ENCODE measurements at places on chromosomes 2 and 18.

DNA sequence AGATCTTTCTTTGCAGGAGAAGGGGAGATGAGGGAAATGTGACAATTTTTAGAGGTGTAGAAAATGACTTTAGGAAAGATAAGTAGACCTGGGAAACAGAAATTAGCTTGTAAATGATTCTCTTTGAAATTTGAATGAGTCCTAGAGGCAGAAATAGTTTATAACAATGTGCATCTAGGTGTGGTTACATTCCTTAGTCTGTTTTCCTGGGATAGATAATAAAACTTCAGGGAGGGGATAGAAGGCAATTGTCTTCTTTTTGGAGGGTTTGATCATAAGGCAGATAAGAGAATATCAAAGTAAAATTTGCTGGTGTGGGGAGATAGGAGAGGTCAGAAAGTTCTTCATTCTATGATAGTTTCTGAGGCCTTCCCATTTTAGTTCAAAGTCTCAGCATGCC is 1344.3 kb upstream of the LRRTM1 start:
- DNase-seq, result no peak

GRCh38 chr2:64630752-64631151 is 23.0 kb downstream of the SERTAD2 start:
- no peak for DNase-seq

DNA sequence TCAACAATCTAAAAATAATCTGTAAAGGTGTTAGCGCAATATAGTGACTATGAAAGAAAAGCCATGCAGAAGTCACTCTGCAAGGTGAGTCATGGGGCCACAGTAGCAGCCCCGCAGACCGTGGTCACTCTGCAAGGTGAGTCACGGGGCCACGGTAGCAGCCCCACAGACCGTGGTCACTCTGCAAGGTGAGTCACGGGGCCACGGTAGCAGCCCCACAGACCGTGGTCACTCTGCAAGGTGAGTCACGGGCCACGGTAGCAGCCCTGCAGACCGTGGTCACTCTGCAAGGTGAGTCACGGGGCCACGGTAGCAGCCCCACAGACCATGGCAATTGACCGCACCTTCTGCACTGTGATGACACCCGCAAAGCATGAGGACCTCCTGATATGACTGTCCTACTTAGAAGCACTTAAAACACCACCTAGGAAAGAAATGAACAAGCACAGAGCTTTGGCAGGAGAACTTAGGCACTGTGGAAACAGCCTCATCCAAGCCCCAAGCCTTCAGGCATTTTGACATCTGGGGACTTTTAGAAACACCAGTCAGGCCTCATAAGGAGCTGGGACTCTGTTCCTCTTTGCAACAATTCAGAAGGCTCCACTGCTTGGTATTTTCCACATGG is 70.1 kb downstream of the LDLRAD4 start:
- DNase-seq, result no peak

DNA sequence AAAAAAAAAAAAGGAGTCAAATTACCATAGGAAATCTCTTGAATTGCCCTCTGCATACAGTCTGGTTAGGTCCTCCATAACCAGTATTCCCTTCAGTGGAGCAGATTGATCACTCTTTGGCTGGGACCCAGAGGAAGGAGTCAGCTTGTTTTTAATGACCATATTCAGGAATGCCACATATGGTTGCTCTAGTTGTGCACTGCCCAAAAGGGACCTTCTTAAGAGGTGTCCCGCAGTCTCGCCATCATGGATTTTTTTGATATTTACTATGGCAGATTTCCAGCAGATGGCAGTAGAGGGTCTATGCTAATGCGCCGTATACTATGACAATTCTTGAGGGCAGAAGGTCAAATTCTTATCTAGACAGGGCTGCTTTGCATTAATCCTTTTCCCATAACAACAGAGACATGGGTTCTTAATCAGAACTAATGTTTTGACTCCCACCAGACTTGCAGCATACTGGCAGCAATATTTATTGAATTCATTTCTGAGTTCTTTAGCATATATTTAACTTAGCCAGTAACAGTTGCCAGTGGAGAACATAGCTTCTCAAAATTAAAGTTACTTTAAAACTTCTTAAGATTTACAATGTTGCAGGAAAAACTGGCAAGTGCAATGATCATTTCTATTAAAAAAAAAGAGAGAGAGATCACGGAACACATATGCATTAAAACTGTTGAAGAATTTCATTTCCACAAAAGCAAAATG is 31.8 kb upstream of the INPP4A start:
- DNase-seq, result peak; percentile 75

- no peak for DNase-seq
Observed at GRCh38 chr2:193980599-193980998, 1676.4 kb upstream of the SLC39A10 start.

GRCh38 chr2:20433946-20434553 is 12.8 kb upstream of the RHOB start:
- DNase-seq, result no peak

DNA sequence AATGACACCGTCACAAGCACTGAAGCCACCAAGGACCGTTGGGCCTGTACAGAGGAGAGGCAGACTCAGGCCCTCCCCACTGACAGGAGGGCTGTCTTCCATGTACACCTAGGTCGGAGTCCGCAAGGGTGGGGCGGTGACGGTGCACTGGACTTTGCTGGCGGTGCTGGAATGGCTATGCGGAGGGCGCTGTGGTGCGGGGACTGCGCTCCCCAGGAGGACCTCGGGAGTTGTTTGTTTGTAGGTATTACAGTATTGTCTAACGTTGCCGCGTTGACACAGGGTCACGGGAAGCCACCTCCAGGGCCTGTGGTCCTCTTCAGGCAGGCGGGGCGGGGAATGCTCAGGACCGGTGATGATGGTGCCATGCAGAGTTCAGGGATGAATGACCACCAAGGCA is 126.2 kb downstream of the TPO start:
- DNase-seq, result no peak

GRCh38 chr2:102334486-102334885 is 21.1 kb upstream of the IL18R1 start:
- no peak for DNase-seq

- DNase-seq, result no peak
Observed at GRCh38 chr2:180905461-180905860, 74.9 kb upstream of the UBE2E3 start.

GRCh38 chr18:59874166-59874565 is 25.6 kb upstream of the PMAIP1 start:
- no peak for DNase-seq

DNA sequence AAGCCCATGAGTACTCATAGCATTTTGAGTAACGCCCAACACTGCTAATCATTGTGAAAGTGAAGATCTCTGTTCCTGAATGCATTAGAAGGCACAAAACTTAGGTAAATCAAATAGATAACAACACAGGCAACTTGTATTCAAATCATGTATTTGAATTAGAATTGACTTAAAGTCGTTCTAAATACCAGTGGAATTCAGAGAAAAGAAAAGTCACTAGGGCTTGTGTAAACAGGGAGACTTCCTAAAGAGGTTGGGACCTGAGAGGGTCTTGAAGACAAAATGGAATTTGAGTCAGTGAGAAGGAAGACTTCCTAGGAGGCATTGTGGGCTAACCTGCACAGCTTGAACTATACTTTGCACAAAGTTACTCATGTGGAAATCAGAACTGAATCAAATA is 127.2 kb downstream of the CTNNA2 start:
- DNase-seq, result no peak

- DNase-seq, result no peak
Observed at GRCh38 chr2:58769864-58770234, 528.7 kb upstream of the FANCL start.

GRCh38 chr2:96565111-96565510 is 28.6 kb downstream of the ARID5A start:
- no peak for DNase-seq

DNA sequence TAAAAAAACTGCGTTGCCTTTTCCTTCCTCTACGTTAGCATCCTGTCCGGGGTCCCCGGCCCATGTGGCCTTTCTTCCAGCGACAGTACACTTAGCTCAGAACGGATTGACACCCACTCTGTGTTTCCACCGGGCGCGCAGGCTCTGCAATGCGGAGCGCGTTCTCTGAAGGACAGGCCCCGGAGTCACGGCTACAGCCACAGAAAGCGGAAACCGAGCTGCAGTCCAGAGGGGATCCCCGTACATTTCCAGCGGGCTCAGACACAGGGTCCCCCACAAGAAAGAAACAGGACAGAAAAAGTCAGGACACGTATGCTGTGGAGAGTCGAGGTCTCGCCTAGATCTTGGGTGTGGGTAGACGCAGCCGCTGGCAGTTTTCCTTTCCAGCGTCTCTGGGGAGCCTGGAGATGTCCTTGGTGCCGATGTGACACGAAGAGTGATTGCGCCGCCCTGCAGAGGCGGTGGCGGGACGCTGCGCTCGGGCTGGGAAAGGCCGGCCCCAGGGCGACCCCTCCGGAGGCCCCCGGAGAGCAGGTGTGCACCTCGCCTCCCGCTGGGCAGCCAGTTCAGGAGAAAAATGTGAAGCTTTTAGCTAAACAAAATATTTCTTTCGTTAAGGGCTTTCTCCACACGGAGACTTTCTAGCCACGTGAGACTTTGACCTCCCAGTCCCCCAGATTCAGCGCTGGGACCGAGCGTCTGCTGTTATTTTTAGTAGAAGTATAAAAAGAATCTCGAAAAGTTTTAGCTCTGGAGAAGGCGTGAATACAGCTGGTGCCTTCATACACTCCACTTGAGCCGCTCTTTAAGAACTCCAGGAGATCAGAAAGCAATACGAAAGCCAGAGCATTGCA is 1.3 kb upstream of the ACKR3 start:
- no peak for DNase-seq

- no peak for DNase-seq
Observed at GRCh38 chr2:38394903-38395341, 17.8 kb upstream of the ATL2 start.

- no peak for DNase-seq
Observed at GRCh38 chr2:44778671-44779476, 162.6 kb upstream of the SIX3 start.

GRCh38 chr2:7994397-7994951 is 687.4 kb upstream of the ID2 start:
- no peak for DNase-seq

DNA sequence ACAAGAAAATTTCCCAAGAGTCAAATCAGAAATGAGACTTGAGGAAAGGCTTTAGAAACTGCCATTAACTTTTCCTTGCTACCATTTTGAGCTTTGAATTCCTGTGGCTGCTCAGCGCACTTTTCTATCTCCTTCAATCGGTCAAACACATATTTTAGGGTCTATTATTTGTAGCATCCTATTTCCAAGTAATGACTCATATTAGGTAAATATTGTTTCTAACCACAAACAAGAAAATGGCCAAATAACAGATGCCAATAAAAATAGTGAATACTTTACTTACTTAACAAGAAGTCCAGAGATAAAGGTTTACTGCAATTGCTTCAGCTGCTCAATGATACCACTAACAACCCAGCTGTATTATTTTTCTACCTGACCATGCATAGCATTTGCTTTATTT is 29.7 kb upstream of the CCDC178 start:
- DNase-seq, result no peak

- DNase-seq, result no peak
Observed at GRCh38 chr2:197908990-197909776, 104.8 kb downstream of the PLCL1 start.

All from head of caudate nucleus (tissue), 42 donors.